Transverse colon (tissue), 4 donors: ENCODE measurements at places on chromosomes 2 and 18.

DNA sequence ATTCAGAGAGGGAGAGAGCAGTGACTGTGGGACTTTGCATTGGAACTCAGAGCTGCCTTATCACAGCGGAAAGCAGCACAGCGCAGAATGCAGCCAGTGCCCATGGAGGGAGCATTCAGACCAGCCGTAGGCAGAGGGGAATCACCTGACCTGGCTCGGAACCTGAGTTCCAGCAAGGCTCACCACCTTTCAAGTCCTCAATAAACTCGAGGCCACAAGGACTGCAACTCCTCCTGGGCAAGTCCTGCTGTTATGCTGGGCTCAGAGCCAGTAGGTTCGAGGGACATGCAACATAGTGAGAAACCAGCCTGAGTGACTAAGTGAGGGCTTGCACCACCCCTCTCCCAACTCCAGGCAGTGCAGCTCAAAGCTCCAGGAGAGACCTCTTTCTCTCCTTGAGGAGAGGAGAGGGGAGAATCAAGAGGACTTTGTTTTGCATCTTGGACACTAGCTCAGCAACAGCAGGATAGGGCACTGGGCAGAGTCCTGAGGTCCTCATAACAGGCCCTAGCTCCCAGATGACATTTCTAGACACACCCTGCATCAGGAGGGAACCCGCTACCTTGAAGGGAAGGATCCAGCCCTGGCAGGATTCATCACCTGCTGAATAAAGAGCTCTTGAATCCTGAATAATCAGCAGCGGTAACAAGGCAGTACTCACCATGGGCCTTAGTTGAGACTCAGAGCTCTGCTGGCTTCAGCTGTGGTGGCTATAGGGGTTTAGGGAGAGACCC lies 136.8 kb upstream of the OTOS start:
- H3K36me3 ChIP-seq: no peaks in the 10 kb centered on the region
- no peak overlapping the region for H3K4me3 ChIP-seq
- no peaks in the 10 kb centered on the region for H3K4me1 ChIP-seq
- peaks cover 14% of the 10 kb centered on the region for H3K27me3 ChIP-seq
- H3K27ac ChIP-seq: no peak overlapping the region

DNA sequence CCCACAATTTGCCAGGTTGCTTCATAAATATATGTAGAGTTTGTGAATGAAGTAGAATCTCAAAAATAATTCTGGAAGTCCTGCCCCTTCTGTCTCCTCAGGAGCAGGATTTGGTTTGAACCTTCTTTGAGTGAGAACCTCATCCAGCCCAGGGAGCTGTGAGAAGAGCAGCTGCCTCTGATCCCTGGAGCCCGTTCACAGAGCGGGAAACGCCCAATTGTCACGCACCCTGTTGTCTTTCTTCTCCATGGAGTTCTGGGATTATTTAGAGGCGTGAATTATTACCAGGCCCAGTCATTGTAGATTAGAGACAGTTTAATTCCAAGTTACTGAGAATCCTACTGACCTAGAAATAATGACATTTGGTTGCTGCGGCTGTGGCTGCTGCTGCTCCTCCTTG lies 66.1 kb downstream of the TPO start:
- DNase-seq: no peak
- H3K36me3 ChIP-seq: no peaks in the 10 kb centered on the region
- H3K4me3 ChIP-seq: no peak overlapping the region
- H3K4me1 ChIP-seq: no peaks in the 10 kb centered on the region
- no peak overlapping the region for H3K27ac ChIP-seq
- H3K27me3 ChIP-seq: no peaks in the 10 kb centered on the region

DNA sequence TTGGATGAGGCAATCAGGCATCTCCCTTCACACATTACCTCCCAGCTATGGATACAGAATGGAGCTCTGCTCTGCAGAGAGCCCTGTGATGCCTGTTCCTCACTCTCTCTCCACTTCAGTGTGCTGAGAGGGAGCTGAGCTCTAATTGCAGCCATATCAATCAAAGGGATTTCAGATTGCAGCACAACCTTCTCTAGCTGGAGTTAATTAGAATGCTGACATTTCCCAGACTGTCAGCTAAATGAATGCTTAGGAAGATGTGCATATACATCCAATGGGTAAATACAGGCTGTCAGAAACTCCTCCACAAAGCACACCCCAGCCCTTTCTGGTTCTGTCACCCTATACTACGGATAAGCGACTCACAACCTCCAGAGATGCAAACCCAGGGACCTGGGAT lies 402.6 kb downstream of the EIPR1 start:
- H3K27ac ChIP-seq: no peak overlapping the region
- no peak overlapping the region for H3K4me3 ChIP-seq
- H3K4me1 ChIP-seq: no peaks in the 10 kb centered on the region
- DNase-seq: no peak
- no peaks in the 10 kb centered on the region for H3K36me3 ChIP-seq
- H3K27me3 ChIP-seq: no peaks in the 10 kb centered on the region

- no peaks in the 10 kb centered on the region for H3K27me3 ChIP-seq
- H3K36me3 ChIP-seq: no peaks in the 10 kb centered on the region
- peak; percentile 51 for DNase-seq
Observed at GRCh38 chr2:10331702-10332401, 29.1 kb downstream of the HPCAL1 start.

DNA sequence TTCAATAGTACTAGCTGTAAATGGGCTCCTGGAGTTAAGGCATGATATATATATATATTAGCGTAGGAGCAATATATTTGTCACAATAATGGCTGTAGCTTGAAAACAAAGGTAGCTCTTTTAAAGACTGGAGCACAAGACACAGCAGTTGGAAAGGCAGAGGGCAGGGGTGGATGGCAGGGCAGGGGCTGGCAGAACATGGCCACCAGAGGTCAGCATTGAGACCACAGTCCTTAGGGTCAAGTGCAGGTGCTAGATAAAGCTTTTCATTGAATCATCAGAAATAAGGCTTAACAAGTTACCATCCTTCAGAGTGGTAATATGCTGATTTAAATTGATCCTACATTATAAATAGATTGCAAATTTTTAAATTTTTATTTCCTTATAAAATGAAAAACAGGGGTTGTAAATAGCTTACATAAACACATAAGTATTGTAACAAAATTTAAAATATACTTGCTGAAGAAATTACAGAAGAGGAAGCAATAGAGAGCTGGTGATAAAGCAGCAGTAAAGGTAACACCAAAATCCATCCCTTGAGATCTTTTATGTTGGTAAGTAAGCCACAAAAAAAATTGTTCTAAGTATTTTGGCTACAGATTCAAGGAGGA lies 161.2 kb upstream of the PIEZO2 start:
- H3K4me1 ChIP-seq: no peaks in the 10 kb centered on the region
- no peak overlapping the region for H3K27ac ChIP-seq
- H3K36me3 ChIP-seq: no peaks in the 10 kb centered on the region

DNA sequence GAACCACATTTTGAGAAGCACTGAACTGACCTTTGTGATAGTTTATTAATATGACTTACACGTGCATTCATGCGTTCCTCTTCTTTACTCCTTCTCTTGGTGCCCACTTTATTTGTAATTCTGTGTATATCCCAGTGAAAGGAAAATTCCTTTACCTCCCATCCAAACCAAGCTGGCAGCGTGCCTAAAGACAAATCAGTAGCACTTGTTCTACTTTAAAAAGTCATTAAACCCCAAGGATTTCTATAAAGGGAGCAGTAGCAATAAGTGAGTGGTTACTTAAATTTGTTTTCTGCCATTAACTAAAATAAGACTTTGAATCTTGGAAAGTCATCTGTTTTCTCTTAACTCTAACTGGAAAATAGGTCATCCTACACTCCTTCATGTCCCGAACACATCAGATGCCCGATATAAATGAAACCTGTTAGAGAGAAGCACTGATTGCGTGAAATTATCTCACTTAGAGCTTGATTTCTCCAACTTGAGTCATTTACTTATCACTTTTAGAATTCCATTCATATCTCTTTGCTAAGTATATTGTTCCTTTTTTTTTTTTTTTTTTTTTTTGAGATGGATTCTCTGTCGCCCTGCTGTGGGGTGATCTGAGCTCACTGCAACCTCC lies 10.7 kb downstream of the PIK3C3 start:
- H3K36me3 ChIP-seq: peaks cover 13% of the 10 kb centered on the region
- no peak for DNase-seq
- no peaks in the 10 kb centered on the region for H3K27me3 ChIP-seq
- H3K27ac ChIP-seq: no peak overlapping the region

GRCh38 chr2:227539465-227539956 lies 59.2 kb upstream of the SCYGR2 start:
- H3K4me1 ChIP-seq: no peaks in the 10 kb centered on the region
- no peak for DNase-seq
- H3K4me3 ChIP-seq: no peak overlapping the region
- H3K36me3 ChIP-seq: peaks cover 55% of the 10 kb centered on the region
- no peak overlapping the region for H3K27ac ChIP-seq

DNA sequence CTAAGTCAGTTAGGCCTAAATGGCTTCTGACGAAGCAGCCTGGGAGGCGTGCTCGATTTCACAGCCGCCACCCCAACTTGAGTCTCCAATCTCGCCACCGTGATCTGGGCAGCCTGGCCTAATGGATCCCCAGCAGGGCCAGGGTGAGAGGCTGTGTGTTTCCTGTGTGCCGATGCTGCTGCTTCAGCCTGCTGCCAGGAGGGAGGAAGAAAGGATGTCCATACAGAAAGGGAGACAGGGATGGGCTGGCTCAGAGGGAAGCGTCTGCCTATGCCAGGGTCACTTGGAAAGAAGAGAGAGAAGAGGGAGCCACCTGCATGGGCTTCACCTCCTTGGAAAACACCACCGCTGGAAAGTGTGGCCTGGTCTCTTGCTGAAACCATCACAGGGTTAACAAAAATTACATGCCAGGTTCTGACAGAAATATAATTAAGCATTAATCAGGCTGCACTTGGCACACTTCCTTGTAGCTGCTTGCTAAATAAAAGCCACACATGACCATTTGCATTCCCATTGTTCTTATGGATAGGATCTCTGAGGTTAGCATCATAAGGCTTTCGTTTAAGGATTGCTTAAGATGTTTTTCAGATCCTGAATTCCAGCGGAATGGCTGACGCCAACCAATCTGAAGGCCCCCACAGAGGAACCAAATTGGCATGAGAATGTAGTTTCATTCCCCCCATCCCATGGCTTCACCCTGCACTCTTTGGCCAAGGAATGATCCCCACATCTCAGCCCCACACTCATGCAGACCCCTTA lies 108.8 kb upstream of the SLC1A4 start:
- no peak for DNase-seq
- no peaks in the 10 kb centered on the region for H3K4me1 ChIP-seq
- H3K27ac ChIP-seq: no peak overlapping the region
- no peak overlapping the region for H3K4me3 ChIP-seq
- H3K27me3 ChIP-seq: no peaks in the 10 kb centered on the region
- H3K36me3 ChIP-seq: no peaks in the 10 kb centered on the region

DNA sequence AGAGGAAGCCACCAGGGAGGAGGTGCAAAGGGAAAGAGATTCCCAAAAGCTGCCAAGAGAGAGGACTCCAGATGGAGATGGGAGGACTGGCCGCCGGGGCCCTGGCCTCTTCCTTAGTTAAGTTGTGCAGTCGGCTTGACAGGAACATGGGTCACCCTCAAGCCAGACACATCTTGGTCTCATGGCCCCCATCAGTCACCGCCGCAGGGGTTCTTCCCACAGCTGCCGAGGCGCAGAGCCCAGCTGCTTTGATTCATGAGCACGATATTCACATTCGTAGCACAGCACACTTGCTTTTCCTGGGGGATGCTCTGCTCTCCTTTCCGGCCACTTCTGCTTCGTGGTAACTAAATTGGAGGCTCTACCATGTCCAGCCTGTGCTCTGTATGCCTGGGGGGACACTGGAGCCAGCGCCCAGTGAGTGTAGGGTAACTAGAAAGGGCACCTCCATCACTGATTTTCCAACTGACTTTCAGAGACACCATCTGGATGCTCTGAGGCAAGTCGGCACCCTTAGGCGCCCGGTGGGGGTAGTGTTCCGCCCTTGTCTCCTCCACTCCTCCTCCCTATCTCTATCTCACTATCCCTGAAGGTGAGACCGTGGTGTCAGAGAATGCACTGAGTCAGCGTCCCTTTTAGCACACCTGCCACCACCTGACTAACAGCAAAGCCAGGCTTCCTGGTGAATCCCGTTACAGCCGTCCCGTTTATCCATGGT lies 13.3 kb downstream of the TWIST2 start:
- no peak overlapping the region for H3K4me3 ChIP-seq
- no peaks in the 10 kb centered on the region for H3K27me3 ChIP-seq
- DNase-seq: no peak
- H3K36me3 ChIP-seq: no peaks in the 10 kb centered on the region

GRCh38 chr2:235162082-235162836 lies 210.4 kb downstream of the SH3BP4 start:
- no peaks in the 10 kb centered on the region for H3K27me3 ChIP-seq
- H3K4me3 ChIP-seq: no peak overlapping the region
- no peak for DNase-seq
- H3K4me1 ChIP-seq: no peaks in the 10 kb centered on the region
- H3K27ac ChIP-seq: no peak overlapping the region
- H3K36me3 ChIP-seq: no peaks in the 10 kb centered on the region

- no peaks in the 10 kb centered on the region for H3K27me3 ChIP-seq
- no peak overlapping the region for H3K27ac ChIP-seq
- H3K4me1 ChIP-seq: peaks cover 3% of the 10 kb centered on the region
- H3K36me3 ChIP-seq: no peaks in the 10 kb centered on the region
Observed at GRCh38 chr18:48616484-48617255, 77.8 kb downstream of the CTIF start.

- H3K36me3 ChIP-seq: no peaks in the 10 kb centered on the region
- H3K27me3 ChIP-seq: no peaks in the 10 kb centered on the region
- H3K27ac ChIP-seq: no peak overlapping the region
- no peak overlapping the region for H3K4me3 ChIP-seq
- H3K4me1 ChIP-seq: no peaks in the 10 kb centered on the region
- no peak for DNase-seq
Observed at GRCh38 chr2:182621810-182622209, 94.2 kb upstream of the DNAJC10 start.

DNA sequence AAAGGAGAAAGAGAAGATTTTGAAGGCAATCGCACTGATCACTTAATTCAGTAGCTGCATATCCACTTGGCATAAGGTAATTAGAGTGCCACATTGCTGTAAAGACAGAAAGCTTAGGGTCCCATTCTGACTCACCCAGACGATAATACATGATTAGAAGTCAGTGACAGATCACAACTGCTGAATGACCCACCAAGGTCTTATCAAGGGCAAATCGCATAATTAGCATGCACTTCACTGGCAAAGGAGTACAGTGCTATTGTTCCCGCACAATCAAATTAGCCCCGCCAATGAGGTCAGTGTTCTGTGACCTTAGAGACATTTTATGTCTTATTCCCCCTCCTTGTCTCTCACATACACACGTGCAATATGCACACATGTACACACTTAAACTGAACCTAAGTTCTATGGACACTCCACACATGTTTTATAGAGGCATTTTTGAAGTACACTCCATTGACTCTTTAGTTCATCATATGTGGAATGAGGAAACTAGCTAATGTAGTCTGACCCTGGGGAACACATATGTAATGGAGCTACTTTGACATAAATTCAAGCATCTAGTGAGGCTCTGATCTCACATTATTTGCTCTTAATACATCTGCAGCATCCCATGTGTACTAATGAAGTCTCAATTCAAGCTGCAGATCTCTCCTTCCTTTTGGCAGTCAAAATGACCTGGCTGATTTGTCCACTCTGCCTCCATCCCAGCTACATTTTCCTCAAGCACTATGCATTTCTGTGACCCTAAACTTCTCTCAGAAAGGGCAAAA lies 673.8 kb upstream of the FANCL start:
- H3K36me3 ChIP-seq: no peaks in the 10 kb centered on the region
- no peaks in the 10 kb centered on the region for H3K27me3 ChIP-seq
- H3K27ac ChIP-seq: no peak overlapping the region
- H3K4me3 ChIP-seq: no peak overlapping the region
